ENCODE measurements at places on chromosomes 6 and 20. TPM values are rescaled to one million over a fixed set of nuclear protein-coding genes. Genes with fewer than 3 reads are reported as not detected.

The CDSN gene
- 0.05 TPM for polyA plus RNA-seq

- DNase-seq, result no peak
Measured at GRCh38 chr6:124684621-124685020, 277.6 kb upstream of the RNF217 start.

GRCh38 chr20:32439132-32439829 is 81.2 kb downstream of the ASXL1 start:
- no peak for DNase-seq

The TRIM15 gene
- polyA plus RNA-seq, result 0.01 TPM

The FOXF2 gene
- 11.4 TPM for polyA plus RNA-seq

DNA sequence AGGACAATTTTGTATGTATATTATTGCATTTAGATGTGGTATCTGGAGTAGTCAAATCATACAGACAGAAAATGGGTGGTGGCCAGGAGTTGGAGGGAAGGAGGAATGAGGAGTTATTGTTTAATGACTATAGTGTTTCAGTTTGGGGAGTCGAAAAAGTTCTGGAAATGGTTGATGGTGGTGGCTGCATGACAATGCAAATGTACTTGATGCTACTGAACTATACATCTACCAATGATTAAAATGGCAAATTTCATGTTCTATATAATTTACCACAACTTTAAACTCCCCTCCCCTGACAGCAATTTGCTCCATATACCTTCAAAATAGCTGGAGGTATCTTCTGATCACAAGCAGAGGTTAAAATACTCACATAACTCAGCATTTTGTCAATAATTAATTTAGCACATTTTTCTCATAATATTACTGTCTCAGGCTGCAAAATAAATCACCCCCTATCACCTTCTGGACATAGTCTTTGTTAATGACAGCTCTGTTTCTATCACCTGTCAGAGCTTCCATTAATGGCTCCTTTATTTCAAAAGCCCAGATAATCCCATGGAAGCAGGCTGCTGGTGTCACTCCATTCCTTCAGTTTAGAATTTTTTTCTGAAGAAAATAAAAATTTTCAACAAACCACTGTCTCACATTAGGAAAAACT is 25.7 kb upstream of the RHAG start:
- no peak for DNase-seq

- no peak for DNase-seq
Measured at GRCh38 chr6:142251930-142252445, 49.8 kb upstream of the ADGRG6 start.

GRCh38 chr6:108102965-108103364 is 28.4 kb upstream of the OSTM1 start:
- no peak for DNase-seq

The SYCP2 gene
- polyA plus RNA-seq, result 1.0 TPM

The DZANK1 gene
- polyA plus RNA-seq, result 1.8 TPM

- DNase-seq, result no peak
Measured at GRCh38 chr20:40451552-40451951, 237.5 kb downstream of the MAFB start.

DNA sequence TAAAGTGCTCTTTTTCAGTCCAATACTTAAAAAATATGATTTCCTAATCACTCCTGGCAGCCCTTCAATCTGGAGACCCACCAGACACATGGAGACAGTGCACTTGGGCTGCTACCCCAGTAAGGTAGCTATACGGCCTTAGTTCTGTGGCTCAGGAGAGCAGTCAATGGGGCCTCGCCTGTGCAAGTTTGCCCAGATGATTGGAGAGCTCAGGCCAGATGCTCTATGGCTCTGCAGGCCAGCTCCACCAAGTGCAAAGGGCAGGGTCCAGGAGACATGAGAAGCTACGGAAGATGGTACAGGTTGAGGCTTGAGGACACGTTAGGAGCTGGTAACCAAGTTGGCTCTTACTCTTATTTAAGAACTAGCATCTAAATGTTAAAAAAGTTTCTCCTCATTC is 30.7 kb downstream of the STK38 start:
- DNase-seq, result no peak

GRCh38 chr6:14425805-14426204 is 308.2 kb downstream of the CD83 start:
- no peak for DNase-seq

DNA sequence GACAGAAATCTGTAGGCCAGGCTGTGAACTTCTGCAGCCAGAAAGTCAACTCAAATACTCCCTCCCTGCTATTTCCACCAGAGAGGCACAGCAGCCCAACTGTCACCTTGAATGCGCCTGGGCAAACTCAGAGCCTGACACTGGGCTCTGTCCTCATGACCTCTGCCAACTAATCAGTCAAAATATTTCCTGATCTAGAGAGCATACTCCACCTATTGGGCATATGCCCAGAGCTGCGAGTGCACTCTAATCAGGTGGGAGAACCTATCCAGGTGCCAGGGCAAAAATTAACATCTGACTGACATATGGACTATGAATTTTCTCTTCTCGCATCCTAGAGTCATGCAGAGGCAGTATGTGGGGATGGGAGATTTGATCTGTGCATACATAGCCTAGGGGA is 406.3 kb upstream of the RUNX2 start:
- peak; percentile 25 for DNase-seq

The NR2E1 gene
- not detected for polyA plus RNA-seq

DNA sequence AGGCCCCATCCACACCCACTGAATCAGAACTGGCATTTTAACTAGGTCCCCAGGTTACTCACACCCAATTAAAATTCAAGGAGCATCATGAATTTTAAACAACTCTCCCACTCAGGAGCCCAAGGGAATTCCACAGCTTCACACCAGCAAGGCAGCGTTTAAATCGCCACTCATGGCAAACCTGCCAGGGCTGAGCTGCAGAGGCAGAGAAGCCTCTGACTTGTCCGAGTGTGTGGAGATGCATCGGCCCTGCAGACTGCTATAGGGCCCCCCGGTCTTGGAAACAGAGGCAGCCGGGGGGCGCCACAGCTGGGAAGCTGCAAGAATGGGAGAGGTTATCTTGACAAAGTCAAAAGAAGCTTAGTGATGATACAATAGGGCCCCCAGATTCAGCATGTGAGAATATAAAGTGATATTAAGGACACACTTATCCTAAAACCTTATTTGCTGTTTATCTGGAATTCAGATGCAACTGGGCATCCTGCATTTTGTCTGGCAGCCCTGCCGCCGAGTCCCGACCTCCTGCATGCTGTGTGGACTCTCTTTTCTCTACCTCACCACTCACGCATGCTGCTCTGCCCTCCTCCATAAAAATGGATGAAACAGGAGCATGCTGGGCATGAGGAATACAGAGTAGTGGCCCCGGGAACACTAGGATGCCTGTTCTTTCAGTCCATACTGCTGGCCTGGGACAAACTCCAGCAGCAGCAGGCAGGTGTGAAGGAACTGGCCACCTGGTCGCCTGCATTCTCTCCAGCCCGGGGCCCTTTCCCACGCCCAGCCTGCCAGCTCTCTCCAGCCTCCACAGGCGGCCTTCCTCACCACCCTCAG is 126.1 kb downstream of the PXDC1 start:
- DNase-seq, result no peak

GRCh38 chr6:43373252-43373875 is 3.9 kb upstream of the ZNF318 start:
- no peak for DNase-seq

DNA sequence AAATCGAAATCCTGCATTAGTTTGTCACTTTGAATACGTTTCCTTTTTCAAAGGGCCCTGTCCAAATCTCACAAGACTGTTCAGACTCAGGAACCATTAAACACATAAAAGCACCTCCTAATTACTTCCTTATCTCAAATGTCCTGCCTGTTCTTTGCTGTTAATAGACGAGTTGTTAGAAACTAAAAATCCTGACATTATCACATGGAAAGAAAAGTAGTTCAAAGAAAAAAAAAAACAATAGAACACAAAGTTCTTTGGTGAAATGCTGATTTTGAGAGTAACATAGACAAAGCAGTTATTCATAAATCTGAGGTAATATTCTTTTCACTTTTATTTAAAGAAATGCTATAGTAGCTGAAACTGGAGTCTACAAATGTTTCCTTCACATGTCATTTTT is 12.1 kb upstream of the TAB2 start:
- no peak for DNase-seq

DNA sequence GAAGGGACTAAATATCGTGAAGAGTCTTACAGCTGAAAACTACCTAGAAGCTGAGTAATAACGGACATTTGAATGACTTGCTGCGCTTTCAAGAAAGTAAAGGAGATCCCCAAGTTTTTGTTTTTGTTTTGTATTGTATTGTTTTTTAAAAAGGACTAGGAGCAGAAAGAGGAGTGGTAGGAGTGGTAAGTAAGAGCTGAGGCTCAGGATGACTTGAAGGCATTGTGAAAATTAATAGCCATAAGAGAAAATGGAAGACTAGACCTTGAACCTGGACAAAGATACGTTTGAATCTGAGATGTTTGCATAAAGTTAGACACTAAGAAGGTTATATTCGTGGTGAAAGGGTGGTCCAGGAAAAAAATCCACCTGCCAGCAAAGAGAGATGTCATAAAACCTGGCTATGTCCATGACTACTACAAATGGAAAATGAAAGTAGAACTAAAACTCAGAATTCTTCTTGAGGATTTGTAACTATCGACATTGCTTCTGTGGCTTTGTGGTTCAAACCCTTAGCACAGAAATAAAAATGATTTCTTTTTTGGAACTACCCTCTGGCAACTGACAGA is 824.8 kb upstream of the FLRT3 start:
- no peak for DNase-seq

The MAPK13 gene
- 58.9 TPM for polyA plus RNA-seq

DNA sequence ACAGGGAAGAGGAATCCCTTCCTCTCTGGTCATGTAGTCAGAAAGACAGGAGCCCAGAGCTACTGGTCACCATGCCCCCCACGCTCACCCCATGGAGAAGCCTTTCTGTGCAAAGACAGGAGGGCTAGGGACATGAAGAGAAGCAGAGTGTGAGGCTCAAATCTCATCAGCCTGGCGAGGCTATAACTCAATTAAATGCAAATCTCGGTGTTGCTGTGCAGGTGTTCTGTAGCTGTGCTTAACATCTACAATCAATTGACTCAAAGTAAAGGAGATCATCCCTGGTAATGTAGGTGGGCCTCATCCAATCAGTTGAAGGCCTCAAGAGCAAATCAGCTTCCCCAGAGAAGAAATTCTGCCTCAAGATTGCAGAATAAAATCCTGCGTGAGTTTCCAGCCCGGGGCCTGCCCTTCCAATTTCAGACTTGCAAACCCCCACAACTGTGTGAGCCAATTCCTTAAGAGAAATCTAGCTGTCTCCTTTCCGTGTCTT is 64.4 kb downstream of the CHMP4B start:
- DNase-seq, result no peak

DNA sequence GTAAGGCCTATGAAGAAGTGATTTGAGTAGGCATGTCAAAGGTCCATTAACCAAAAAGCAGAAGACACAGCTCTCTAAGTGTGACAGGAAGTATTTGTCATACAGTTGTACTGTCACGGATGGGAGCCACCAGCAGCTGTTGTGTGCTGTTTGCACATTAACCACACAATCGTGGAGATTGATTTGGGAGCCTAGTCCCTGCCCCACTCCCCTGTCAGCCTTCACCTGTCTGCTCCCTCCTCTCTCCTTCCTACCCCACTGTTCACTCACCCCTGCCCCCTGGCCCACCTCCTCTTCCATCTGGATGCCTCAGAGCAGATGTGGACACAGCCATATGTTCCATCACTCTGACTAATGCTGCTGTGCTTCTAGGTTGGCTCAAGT is 124.7 kb upstream of the SPACA1 start:
- no peak for DNase-seq

DNA sequence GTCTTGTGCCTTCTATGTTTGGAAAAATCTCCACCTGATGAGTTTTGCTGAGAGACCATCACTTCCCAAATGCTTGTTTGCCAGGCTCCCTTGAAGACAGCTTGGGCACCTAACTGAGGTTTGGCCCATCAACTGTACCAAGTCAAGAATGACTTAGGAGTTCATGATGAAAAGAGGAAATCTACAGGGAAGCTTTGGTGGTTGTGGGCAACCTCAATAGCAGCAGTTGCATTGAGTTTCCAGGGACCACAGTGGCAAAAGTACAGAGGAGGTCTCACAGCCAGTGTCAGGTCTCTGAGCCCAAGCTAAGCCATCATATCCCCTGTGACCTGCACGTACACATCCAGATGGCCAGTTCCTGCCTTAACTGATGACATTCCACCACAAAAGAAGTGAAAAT is 49.7 kb upstream of the PHACTR1 start:
- no peak for DNase-seq

DNA sequence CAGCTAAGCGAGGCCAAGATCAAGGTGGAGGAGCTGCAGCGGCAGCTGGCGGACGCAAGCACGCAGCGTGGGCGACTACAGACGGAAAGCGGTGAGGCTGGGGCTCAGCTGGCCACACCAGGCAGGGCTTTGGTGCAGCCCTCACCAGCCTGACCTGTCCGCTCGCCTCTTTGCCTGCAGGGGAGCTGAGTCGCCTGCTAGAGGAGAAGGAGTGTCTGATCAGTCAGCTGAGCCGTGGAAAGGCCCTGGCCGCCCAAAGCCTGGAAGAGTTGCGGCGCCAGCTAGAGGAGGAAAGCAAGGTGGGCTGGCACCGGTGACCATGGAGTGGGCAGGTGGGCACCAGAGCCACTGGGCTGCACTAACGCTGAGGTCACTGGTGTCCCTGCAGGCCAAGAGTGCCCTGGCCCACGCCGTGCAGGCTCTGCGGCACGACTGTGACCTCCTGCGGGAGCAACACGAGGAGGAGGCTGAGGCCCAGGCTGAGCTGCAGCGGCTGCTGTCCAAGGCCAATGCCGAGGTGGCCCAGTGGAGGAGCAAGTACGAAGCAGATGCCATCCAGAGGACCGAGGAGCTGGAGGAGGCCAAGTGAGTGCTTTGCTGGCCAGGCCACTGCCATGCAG is 42.8 kb downstream of the MYH7B start:
- no peak for DNase-seq

- DNase-seq, result peak; percentile 61
Measured at GRCh38 chr20:34834459-34834893, 9.0 kb upstream of the NCOA6 start.

DNA sequence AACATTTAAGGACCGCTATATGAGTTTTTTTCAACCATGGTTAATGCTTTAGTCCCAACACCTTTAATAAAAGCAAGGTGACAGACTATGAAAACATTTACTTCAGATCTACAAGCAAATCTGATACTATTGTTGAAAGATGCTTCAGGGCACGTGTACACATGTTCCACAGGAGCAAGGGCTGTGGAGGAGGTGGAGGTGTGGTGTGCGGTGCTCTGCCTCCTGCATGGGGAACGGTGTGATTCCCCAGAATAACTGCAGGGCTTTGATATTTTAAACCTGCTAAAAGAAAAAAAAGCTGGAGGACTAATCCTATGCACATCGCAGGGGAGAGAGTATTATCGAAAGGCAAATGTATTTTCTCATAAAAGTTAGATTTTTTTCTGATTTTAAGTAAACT is 188.1 kb upstream of the CEP162 start:
- DNase-seq, result no peak

Measured in lung (tissue), 17 donors.